Activated CD8-positive, alpha-beta memory T cell treated with anti-CD3 and anti-CD28 coated beads, Interleukin-2, amount 10 ng/mL, durations not matched to agents 7 days and 5 days (primary cell): ENCODE measurements at places on chromosomes 12 and 14. TPM values are rescaled to one million over a fixed set of nuclear protein-coding genes. Genes with fewer than 3 reads are reported as not detected.

The ITPK1 gene
- 96.1 TPM for total RNA-seq

The ARHGAP9 gene
- 363 TPM for total RNA-seq

The SIX4 gene
- total RNA-seq = 3.9 TPM

- no peak overlapping the region for H3K27ac ChIP-seq
- H3K27me3 ChIP-seq = no peaks in the 10 kb centered on the region
- no peaks in the 10 kb centered on the region for H3K36me3 ChIP-seq
- H3K4me1 ChIP-seq = no peaks in the 10 kb centered on the region
Observed at GRCh38 chr12:25926536-25926935, 31.9 kb upstream of the RASSF8 start.

The AQP2 gene
- total RNA-seq = not detected

- no peak overlapping the region for H3K27ac ChIP-seq
- DNase-seq = no peak
- H3K4me3 ChIP-seq = no peak overlapping the region
Observed at GRCh38 chr14:56061051-56061450, 57.2 kb upstream of the PELI2 start.

GRCh38 chr12:132600048-132601032 is 10.0 kb downstream of the LRCOL1 start:
- DNase-seq = peak; percentile 57
- H3K27me3 ChIP-seq = peaks cover 68% of the 10 kb centered on the region
- H3K4me3 ChIP-seq = peak overlapping the region; percentile 64
- H3K27ac ChIP-seq = no peak overlapping the region
- no peaks in the 10 kb centered on the region for H3K36me3 ChIP-seq

DNA sequence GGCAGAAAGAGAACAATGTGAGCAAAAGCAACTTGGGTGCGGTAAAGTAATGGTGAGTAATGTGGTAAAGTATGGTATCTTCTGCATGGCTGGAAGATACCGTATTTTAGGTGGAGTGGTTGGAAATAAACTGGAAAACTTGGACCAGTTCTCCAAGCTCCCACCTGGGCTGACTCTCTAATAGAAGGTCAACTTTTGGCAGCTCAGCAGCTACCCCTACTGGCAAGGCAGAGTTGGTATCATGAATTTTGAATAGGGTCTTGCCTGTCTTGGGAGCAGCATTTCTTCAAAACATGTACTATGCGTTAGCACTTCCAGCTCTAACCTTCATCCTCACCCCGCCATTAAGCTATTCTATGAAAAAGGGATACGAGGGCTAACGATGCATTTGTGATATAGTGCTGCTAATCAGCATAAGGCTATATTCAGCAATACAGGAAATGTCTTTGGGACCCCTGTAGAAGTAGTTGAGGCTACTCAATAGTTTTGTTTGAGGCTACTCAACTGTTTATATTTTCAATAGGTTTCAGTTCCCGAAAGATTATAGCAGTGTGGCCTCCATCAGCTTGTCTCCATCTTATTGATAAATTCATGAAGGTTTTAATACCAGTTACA is 276.3 kb upstream of the FAR2 start:
- DNase-seq = peak; percentile 41
- no peak overlapping the region for H3K4me3 ChIP-seq
- H3K36me3 ChIP-seq = no peaks in the 10 kb centered on the region
- H3K27ac ChIP-seq = no peak overlapping the region

- H3K4me3 ChIP-seq = peak overlapping the region; percentile 70
- DNase-seq = no peak
- H3K27me3 ChIP-seq = no peaks in the 10 kb centered on the region
- H3K4me1 ChIP-seq = peaks cover 14% of the 10 kb centered on the region
- no peaks in the 10 kb centered on the region for H3K36me3 ChIP-seq
Observed at GRCh38 chr12:74490390-74491064, 47.1 kb upstream of the ATXN7L3B start.

The NFE2 gene
- not detected for total RNA-seq

DNA sequence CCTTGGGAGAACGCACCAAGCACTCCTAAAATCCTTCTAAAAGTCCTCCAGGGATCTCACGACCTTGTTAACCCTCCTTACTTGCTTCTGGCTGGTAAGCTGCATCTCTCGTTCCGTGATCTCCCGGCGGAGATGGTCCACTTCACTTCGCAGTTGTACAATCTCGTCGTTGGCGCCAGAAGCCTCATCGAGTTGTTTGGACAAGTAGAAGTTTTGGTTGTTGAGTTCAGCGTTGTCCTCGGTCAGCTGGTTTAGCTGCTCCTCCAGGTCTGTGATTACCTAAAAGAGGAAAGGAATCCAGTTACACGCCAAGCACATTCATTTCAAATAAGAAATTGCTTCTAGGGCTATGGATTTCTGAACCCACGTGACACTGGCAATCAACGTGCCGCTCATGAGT is 67.1 kb downstream of the PRKAB1 start:
- H3K4me3 ChIP-seq = no peak overlapping the region
- no peak for DNase-seq
- H3K4me1 ChIP-seq = peaks cover 6% of the 10 kb centered on the region

GRCh38 chr12:130335517-130336392 is 1.9 kb upstream of the PIWIL1 start:
- no peaks in the 10 kb centered on the region for H3K36me3 ChIP-seq
- no peaks in the 10 kb centered on the region for H3K4me1 ChIP-seq
- H3K27ac ChIP-seq = no peak overlapping the region
- no peak for DNase-seq

The TRPV4 gene
- not detected for total RNA-seq
